SK-MEL-5 (cell line): ENCODE measurements at places on chromosomes 12 and 14. TPM values are rescaled to one million over a fixed set of nuclear protein-coding genes. Genes with fewer than 3 reads are reported as not detected.

The CLEC1A gene
- total RNA-seq: not detected in 2 replicates

- DNase-seq: no peak
Measured at GRCh38 chr14:89214221-89214965, 202.6 kb downstream of the FOXN3 start.

DNA sequence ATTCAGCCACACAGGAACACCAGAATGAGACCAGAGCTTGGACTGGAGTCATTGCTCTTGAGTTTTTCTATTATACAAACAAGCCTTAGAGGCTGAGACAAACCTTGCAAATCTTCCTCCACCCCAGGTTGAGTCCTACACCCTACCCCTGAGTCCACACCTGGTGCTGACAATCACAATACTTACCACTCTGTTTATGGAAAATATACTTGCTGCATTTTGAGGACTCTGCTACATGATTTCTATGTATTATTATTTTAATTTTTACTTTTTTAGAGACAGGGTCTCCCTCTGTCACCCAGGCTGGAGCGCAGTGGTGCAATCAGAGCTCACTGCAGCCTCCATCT lies 101.4 kb downstream of the EGLN3 start:
- no peak for DNase-seq

DNA sequence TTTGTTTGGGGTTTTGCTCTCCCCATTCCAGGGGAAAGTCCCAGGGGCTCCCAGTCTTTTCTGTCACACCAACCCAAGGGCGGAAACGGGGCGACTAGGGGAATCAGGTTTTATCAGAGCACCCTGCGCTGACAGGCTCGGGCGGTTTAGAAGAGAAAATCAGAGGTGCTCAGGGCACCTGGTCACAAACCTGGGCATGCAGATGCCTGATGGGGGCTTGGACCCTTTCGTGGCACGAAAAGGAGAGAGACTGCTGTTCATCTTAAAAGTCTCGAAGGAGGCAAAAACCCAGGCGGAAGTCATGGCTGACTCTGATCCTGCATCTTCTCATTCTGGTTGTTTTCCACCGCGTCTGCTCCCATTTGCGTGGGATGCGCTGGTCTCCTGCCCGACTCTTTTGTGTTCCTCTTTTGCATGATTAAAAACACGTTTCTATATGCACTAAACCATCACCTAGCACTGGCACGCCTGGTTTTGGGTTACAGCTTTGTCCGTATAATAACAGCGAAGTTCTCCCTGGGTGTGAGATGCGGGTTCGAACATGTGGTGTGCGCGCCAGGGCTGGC lies 13.2 kb downstream of the OTX2 start:
- DNase-seq: no peak

The TAS2R10 gene
- 0.13 and 0.98 TPM in 2 replicates for total RNA-seq
